Skeletal muscle cell (primary cell): ENCODE measurements at places on chromosomes 3 and 15.

GRCh38 chr3:195260280-195260905 lies 10.6 kb downstream of the XXYLT1 start:
- DNase-seq, result no peak

DNA sequence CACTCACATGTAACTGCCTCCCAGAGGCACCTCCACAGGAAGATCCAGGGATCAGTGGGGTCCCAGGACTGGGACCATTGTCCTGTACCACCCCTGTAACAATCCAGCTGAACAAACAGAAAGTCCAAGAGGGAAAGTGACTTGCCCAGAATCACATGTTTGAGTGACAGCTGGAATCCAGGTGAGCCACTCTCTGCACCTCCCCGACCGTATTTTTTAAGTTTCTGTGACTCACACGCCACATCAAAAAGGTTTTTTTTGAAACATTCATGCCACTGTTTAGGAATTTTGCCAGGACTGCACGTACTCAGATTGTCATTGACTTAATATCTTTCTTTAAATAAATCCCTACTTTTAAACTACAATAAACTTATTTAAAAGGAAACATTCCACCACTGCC lies 9.8 kb upstream of the SLC6A1 start:
- DNase-seq, result no peak

GRCh38 chr3:156680243-156680914 lies 6.0 kb downstream of the TIPARP start:
- DNase-seq, result no peak

DNA sequence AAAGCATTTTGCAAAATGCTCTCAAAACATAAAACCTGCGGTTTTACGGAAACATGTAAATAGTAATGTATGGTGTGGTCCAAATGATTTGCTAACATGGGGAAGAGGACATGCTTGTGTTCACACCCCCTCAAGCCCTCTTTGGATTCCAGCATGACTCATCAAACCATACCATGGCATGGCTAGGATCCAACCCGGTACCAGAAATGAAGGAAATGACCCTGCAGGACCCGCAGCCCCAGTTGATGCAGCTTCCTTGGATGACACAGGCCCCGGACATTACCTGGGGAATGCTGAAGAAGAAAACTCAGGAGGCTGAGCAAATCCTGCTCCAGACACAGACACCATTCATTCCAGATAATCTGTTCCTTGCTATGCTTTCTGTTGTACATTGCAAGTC lies 222.9 kb downstream of the DTWD1 start:
- DNase-seq, result peak; percentile 47

DNA sequence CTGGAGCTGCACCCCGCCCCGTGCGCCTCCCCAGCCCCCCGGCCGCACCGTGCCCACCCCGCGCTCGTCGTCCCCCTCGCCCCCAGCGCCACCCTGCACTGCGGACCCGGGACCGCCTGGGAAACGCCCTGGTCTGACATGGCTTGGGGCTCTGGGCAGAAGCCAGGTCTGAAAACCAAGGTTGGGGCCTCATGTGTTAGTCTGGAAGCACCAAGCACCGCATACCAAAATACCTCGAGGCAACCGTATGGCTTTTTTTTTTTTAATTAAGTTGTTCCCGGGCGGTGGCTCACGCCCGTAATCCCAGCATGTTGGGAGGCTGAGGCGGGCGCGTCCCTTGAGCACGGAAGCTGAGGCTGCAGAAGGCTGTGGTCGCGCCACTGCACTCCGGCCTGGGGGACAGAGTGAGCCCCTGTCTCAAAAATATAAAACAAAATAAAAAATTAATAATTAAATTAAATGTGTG lies 91.5 kb upstream of the CHD2 start:
- no peak for DNase-seq

- no peak for DNase-seq
Observed at GRCh38 chr3:186949281-186949982, 19.1 kb downstream of the ST6GAL1 start.

GRCh38 chr3:50352781-50353180 lies 2.1 kb downstream of the CYB561D2 start:
- no peak for DNase-seq

GRCh38 chr3:100518244-100518643 lies 25.8 kb downstream of the TMEM45A start:
- DNase-seq, result no peak

DNA sequence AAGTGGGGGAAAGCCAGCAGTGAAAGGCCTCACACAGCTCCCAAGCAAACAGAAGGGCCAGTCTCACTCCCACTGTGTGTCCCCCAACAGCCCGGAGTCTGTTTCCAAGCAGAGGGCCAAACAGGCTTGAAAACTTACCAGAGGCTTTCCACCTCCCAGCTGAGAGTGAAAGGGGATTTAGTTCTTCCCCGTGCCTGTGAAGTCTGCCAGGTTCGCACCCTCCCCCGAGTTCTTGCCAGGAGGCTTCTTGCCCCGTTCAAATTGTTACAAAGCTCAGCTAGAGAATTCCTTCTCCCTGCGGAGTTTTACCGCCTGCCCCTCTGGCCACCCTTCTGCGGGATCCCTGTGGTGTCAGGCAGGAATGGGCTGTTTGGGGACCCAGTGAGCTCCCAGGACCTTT lies 68.0 kb upstream of the WNT7A start:
- no peak for DNase-seq
